ENCODE measurements at places on chromosomes 12 and 14.

DNA sequence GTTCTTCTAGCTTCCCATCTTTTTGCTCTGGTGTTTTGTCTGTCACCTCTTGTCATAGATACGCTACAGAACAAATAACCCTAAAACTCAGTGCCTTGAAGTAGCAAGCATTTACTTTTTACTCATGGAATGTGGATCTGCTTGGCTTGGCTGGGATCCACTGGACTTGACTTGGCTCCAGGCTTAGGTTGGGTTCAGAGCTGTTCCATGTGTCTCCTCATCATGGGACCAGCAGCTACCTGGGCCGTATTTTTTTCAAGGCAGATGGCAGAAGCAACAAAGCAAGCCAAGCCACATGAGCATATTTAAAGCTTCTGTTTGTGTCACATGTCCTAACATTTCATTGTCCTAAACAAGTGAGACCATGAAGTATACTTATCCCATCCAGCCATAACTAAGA, 48.7 kb upstream of the ATF1 start:
- no peak for DNase-seq

DNA sequence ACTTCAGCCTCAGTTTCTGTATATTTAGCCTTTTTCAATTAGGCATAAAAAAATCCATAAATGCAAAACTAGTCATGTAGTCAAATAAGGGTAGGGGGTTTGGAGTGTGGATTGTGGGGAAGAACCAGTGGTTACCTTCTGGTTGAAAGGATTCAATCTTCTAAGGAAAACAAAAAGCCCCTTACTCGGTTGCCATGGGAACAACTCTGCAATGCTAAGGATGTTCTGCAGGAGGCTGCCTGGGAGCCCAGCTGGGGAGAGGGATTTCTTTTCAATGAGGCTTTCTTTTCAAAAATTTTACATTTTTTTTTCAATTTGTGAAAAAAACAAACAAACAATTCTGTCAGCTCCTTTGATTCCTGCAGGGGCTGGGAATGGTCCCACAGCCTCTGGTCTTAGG, 67.2 kb downstream of the SLC8A3 start:
- no peak for DNase-seq

DNA sequence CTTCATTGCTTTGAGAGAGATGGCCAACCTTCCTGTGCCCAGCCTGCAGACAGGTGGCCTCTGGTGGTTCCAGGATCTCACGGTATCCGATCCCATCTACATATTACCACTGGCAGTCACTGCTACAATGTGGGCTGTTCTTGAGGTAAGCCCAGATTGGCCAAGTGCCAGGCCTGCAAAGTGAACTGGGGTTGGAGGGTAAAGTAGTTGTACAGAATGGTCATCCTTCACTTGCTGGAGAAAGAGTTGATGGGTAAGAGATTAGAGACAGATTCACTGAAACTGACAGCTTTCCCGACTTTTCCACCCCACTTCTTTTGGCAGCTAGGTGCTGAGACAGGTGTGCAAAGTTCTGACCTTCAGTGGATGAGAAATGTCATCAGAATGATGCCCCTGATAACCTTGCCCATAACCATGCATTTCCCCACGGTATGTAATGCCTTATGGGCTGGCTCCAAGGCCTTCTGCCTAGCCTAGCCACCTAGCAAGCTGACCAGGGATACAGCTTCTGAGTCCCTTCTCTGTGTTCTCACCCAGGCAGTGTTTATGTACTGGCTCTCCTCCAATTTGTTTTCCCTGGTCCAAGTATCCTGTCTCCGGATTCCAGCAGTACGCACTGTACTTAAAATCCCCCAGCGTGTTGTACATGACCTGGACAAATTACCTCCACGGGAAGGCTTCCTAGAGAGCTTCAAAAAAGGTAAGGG, 4.1 kb downstream of the OXA1L start:
- DNase-seq: no peak

- no peak for DNase-seq
These were observed 805.2 kb downstream of the BCL11B start for GRCh38 chr14:98466807-98467206.

- DNase-seq: no peak
These were observed 3.1 kb downstream of the MCRS1 start for GRCh38 chr12:49564686-49565405.

DNA sequence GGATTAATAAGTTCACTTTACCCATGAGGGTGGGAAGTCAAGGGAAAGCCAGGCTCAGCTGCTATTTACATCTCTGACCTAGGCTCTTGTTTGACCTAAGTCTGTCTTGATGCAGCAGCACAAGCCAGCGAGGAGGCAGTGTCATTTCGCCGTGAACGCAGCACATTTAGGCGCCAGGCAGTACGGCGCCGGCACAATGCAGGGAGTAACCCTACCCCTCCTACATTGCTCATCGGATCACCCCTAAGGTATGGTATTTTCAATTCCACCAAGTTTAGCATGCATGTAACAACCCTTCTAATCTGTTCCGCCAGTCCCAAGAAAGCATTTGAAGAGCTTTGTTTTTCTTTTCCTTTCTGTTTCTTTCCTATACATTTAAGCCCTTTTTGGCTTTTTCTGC, 81.2 kb downstream of the PCNX1 start:
- no peak for DNase-seq

DNA sequence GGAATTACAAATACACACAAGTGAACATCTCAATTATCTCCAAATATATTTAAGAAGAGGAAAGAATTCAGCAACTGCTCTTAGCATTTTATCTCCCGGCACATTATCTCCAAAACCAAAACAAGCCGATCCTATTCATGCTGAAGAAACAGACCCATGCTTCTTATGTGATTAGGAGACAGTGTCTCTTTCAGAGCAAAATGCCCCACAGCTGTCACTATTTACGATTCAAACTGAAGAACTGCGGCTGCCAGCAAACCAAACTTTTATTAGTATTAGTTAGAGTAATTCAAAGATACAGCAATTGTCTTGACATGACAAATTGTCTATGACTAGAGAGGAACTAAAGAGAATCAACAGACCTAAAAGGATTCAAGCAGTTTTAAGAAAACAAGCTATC, 79.4 kb downstream of the SETD3 start:
- DNase-seq: no peak

DNA sequence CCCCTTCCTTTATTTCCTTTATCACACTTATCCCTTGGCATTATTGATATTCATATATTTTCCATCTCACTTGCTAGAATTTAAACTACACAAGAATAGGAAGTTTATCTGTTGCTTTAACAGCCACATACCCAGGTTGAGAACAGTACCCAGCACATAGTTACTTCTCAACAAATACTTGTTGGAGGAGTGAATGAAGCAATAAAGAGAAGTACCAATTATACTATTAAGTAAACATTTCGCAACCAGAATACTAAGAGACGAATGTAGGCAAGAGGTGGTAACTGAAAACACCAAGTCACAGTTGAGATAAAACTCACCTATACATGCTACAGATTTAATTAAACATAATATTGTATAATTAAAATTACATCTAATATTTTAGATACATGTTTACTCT, 110.9 kb downstream of the FSCB start:
- DNase-seq: no peak

DNA sequence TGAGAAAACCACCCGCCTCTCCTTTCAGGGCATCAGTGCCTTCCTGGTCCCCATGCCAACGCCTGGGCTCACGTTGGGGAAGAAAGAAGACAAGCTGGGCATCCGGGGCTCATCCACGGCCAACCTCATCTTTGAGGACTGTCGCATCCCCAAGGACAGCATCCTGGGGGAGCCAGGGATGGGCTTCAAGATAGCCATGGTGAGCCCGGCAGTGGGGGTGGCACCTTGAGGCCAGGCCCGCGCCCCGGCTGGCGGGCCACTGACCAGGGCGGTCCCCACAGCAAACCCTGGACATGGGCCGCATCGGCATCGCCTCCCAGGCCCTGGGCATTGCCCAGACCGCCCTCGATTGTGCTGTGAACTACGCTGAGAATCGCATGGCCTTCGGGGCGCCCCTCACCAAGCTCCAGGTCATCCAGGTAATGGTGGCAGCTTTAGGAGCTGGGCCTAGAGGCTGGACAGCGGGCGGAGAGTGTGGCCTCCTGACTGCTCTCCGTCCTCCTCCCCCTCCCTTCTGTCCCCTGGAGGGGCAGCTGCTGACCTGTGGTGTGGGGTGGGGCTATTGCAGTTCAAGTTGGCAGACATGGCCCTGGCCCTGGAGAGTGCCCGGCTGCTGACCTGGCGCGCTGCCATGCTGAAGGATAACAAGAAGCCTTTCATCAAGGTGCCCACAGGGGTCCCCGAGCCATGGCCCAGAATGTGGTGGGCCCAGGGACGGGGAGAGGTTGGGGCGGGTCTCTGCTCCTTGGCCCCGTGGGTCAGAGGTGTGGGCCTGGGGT, 12.8 kb downstream of the ACADS start:
- DNase-seq: no peak

Data from inflammatory macrophage (primary cell).